Aorta (tissue), 5 donors: ENCODE measurements at places on chromosomes 13 and 19. TPM values are rescaled to one million over a fixed set of nuclear protein-coding genes. Genes with fewer than 3 reads are reported as not detected.

DNA sequence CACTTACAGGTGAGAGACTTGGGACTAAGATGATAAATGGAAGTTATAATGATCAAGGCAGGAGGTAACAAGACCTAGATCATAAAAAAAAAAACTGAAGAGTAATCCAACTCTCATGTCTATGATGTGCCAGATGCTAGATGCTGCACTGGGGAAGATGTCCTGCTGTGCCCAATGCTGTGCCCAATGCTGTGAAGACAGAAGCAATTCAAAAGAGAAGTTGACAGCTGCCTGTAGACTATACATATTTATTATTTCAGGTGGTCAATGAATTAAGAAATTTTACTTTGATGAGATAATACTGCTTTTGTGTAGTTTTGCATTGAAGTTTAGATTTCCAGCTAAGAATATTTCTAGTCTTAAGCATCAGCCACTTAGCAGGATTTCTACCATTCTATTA, 21.5 kb downstream of the VWA8 start:
- no peak overlapping the region for H3K4me3 ChIP-seq
- H3K27ac ChIP-seq: no peak overlapping the region
- H3K4me1 ChIP-seq: no peaks in the 10 kb centered on the region
- H3K36me3 ChIP-seq: no peaks in the 10 kb centered on the region
- no peaks in the 10 kb centered on the region for H3K27me3 ChIP-seq
- DNase-seq: no peak

ZSCAN18 gene
- 104 TPM for polyA plus RNA-seq

GSX1 gene
- polyA plus RNA-seq: not detected

ZNF823 gene
- polyA plus RNA-seq: 3.4 TPM

CBY2 gene
- polyA plus RNA-seq: not detected
